ENCODE measurements at places on chromosomes 11 and 22. TPM values are rescaled to one million over a fixed set of nuclear protein-coding genes. Genes with fewer than 3 reads are reported as not detected.

Gene CHRM4
- not detected for total RNA-seq

Gene UQCC3
- total RNA-seq = 11.5 TPM

Gene DDIAS
- 0.51 TPM for total RNA-seq

Gene TMEM151A
- total RNA-seq = 5.6 TPM

Gene ARHGEF17
- total RNA-seq = 40.4 TPM

Gene IGSF9B
- total RNA-seq = 1.6 TPM

Gene C11orf98
- total RNA-seq = 34.9 TPM

Gene PHF21A
- total RNA-seq = 18.6 TPM

Gene FGF19
- total RNA-seq = not detected

Gene LRRC55
- 0.17 TPM for total RNA-seq

Gene CARD18
- not detected for total RNA-seq

Gene MAPK12
- total RNA-seq = 36.9 TPM

Gene VWA5A
- total RNA-seq = 7.2 TPM

Gene OVOL1
- total RNA-seq = not detected

Gene CHST1
- 6.3 TPM for total RNA-seq

Gene PKP3
- 11.9 TPM for total RNA-seq

Gene AP1B1
- 32.3 TPM for total RNA-seq

Gene OSM
- total RNA-seq = not detected

Gene SUSD2
- total RNA-seq = 19.1 TPM

Gene TIGD3
- not detected for total RNA-seq

Gene OR6T1
- total RNA-seq = not detected

Gene MMP27
- not detected for total RNA-seq

Gene APOBEC3C
- total RNA-seq = 30.5 TPM

Gene VPS11
- total RNA-seq = 18.2 TPM

Gene SCT
- not detected for total RNA-seq

Gene BTG4
- not detected for total RNA-seq

Gene ILK
- total RNA-seq = 178 TPM

Gene ACR
- total RNA-seq = not detected

Gene SWAP70
- total RNA-seq = 20.7 TPM

Gene PHETA2
- 14.6 TPM for total RNA-seq

Gene TNNI2
- total RNA-seq = 0.94 TPM

Gene IGLL5
- not detected for total RNA-seq

Gene SLC1A2
- 2.0 TPM for total RNA-seq

Gene UVRAG
- total RNA-seq = 12.9 TPM

Gene OR2AG2
- total RNA-seq = not detected

Gene SLC22A12
- not detected for total RNA-seq

Gene DLG2
- 1.6 TPM for total RNA-seq

Gene ZNF214
- 2.0 TPM for total RNA-seq

Gene IGHMBP2
- 8.6 TPM for total RNA-seq

Gene OR51B5
- total RNA-seq = not detected

Gene SLC37A2
- 0.70 TPM for total RNA-seq

Gene MOGAT2
- total RNA-seq = not detected

Gene OR51I1
- total RNA-seq = not detected

Gene SLC22A25
- not detected for total RNA-seq

Gene DEFB131B
- total RNA-seq = not detected

Gene FGF3
- total RNA-seq = not detected

Gene OVCH2
- total RNA-seq = not detected

Gene CASP5
- not detected for total RNA-seq

Gene BCO2
- 1.2 TPM for total RNA-seq

Gene RFPL1
- total RNA-seq = not detected

Gene OR56A1
- total RNA-seq = not detected

Gene CTTN
- total RNA-seq = 293 TPM

Gene CHCHD10
- total RNA-seq = 10.6 TPM

Gene ALDH3B1
- total RNA-seq = 26.4 TPM

Gene NADSYN1
- 48.7 TPM for total RNA-seq

Gene FAM180B
- 1.3 TPM for total RNA-seq

Gene C11orf91
- total RNA-seq = not detected

Gene PGA3
- not detected for total RNA-seq
